A549 treated with RU486 at 1 μM for 4 hours (cell line): ENCODE measurements at places on chromosomes 1 and 21. TPM values are rescaled to one million over a fixed set of nuclear protein-coding genes. Genes with fewer than 3 reads are reported as not detected.

The DMBX1 gene
- total RNA-seq, result 0.71 to 1.2 TPM (median 1.0 TPM) in 5 replicates

The ASAP3 gene
- 3.6 to 4.2 TPM (median 4.0 TPM) in 5 replicates for total RNA-seq

The RHCE gene
- total RNA-seq, result not detected in 5 replicates

The CFHR5 gene
- total RNA-seq, result not detected in 5 replicates

The EXTL1 gene
- not detected in 5 replicates for total RNA-seq

The SPRR5 gene
- total RNA-seq, result not detected in 5 replicates

The MCOLN2 gene
- total RNA-seq, result 0.73 to 2.8 TPM (median 2.3 TPM) in 5 replicates

The CYP2J2 gene
- total RNA-seq, result 0.06 TPM in 1 of 5 replicates, not detected in the others

The BLZF1 gene
- total RNA-seq, result 11.7 to 21.2 TPM (median 14.4 TPM) in 5 replicates

The SV2A gene
- 0.06 to 0.19 TPM (median 0.13 TPM) in 5 replicates for total RNA-seq

The VSIG8 gene
- total RNA-seq, result 0.07 TPM in 1 of 5 replicates, not detected in the others

The KCND3 gene
- total RNA-seq, result 0.02 TPM in 1 of 5 replicates, not detected in the others

The VAMP4 gene
- 3.1 to 4.8 TPM (median 4.0 TPM) in 5 replicates for total RNA-seq

The EDN2 gene
- total RNA-seq, result 4.2 to 6.4 TPM (median 5.0 TPM) in 5 replicates
